CD4-positive, alpha-beta T cell (primary cell): ENCODE measurements at places on chromosomes 3 and 15.

DNA sequence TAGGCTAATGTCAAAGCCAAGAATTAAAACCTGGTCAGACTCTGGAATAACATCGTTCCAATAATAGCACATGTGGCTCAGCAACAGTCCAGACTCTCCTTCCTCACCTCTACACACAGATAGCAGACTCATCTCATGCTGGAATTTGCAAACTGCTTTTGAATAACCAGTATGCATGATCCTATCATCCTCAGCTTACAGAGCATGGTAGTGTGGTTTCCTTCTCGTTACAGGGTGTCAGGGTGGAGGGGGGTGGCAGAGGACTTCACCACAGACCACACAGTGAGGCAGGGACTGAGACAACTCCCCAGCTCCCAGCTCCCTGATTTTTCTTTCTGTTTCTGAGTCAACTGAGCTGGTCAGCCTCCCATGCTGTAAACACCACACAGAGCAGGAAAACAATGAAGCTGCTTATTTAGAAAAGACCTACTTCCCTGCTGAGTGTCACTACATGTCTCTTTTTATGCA, 101.6 kb downstream of the RPL22L1 start:
- no peak for DNase-seq

DNA sequence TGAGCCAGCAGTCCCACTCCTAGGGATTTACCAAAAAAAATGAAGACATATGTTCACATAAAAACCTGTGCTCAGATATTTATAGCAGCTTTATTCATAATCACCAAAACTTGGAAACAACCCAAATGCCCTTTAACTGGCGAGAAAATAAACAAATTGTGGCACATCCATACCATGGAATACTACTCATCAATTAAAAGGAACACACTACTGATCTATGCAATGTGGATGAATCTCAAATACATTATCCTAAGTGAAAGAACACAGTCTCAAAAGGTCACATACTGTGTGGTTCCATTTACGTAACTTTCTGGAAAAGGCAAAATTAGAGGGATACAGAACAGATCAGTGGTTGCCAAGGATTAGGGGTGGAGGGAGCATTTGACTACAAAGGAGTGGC, 394.5 kb downstream of the SHQ1 start:
- DNase-seq = no peak

DNA sequence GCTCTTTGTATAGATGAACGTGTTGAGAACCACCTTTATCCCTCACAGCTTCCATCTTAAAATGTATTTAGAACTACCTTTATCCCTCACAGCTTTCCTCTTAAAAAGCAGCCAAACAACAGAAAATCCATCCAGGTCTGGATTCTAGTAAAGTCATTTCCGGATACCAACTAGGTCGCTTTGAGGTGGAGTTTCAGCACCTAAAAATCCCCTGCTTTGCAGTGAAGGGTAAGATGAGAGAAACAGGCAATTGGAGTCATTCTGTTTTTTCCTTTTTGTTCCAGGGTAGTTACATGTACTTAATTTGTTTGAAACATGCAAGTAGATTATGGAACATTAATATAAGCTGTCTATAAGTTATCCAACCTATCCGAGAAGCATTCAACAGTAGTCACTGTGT, 192.0 kb downstream of the UBE2E2 start:
- DNase-seq = no peak

DNA sequence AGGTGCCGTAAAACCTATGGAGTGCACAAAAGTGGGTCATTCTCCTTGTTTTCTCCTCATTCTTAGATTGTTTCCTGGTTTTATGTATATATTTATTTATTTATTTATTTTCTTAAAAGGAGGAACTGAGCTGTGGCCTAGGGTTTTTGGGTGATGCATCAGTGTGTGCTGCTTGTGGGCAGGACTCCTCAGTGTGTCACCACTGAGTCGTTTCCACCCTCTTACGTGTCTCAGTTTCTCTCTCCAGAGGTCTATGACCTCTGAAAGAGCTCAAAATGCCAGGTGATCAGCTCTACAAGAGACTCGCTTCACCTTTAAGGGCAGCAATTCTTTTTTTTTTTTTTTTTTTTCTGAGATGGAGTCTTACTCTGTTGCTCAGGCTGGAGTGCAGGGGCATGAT, 72.9 kb downstream of the CD200 start:
- no peak for DNase-seq

- no peak for DNase-seq
These were observed 766.3 kb downstream of the TBL1XR1 start for GRCh38 chr3:176431038-176431418.

- DNase-seq = no peak
These were observed 55.6 kb upstream of the DLG1 start for GRCh38 chr3:197353867-197354567.

DNA sequence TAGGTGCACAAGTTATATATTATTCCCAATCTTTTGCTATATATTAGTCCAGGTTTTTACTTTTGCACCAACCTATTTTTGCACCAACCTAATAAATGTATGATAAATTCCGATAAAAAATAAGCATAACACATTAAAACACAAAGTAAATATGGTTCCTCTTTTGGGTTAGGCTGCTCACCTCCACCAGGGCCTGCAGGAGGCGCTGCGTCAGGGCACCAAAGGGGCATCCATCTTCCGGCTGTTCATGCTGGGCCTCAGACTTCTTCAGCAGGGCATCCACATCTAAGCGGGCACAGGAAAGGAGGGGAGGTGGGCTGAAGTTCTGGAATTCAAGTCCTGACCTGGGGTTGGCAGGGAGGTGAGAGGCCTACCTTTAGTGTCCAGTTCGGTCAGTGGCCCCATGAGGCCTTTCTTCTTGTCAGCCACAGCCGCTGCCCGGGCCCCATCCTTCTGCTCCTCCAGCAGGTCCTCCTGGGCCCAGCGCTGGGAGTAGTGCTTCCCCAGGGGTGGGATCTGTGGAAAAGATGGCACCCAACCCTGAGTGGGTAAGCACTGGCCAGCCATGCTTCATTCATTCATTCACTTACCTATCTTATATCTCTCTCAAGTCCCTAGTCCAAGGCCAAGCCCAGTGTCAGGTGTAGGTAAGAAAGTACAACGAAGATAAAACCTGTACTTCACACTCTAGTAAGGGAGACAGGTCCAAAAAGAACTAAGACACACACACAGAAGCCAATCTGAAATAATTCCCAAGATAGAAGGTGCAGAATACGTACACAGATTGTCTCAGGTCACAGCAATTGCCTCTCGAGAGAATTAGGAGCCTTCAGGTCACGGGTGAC, 5.2 kb downstream of the TADA3 start:
- no peak for DNase-seq

- DNase-seq = no peak
These were observed 242.2 kb upstream of the ZPLD1 start for GRCh38 chr3:102192575-102192974.

GRCh38 chr3:49501842-49502241, 31.8 kb downstream of the DAG1 start:
- no peak for DNase-seq

DNA sequence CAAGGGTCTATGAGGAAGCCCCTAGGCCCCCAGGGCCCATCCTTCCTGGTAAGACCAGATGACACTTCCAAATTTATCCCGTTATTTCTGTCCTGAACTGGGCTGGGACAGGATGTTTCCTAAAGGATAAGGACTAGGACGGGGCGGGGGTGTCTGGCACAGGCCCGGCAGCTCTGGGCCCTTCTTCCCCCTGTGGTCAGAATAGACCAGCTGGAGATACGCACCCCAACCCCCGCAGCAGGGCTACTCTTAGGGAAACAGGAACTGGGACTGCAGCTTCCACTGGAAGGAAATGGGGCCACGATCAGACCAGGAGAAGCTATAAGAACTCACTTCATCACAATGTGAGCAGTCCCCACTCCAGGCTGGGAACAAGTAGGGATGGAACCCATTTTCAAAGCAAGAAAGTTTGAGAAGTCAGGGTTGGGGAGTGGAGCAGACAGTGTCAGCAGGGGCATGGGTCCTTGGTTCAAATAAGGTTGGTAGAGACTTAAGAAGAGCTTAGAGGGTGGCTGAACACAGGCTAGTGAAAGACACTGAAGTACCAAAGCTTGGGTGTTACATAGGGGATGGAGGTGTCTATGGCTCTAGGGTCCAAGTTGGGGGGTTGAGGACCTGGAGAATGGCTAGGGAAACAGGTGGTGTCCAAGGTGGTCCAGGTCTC, 1.1 kb downstream of the NCKIPSD start:
- DNase-seq = no peak

- no peak for DNase-seq
These were observed 95.4 kb downstream of the FRMD5 start for GRCh38 chr15:44099671-44100070.

GRCh38 chr15:39321977-39322376, 258.9 kb upstream of the THBS1 start:
- no peak for DNase-seq

GRCh38 chr3:108124337-108125152, 33.7 kb upstream of the CD47 start:
- peak; percentile 85 for DNase-seq

DNA sequence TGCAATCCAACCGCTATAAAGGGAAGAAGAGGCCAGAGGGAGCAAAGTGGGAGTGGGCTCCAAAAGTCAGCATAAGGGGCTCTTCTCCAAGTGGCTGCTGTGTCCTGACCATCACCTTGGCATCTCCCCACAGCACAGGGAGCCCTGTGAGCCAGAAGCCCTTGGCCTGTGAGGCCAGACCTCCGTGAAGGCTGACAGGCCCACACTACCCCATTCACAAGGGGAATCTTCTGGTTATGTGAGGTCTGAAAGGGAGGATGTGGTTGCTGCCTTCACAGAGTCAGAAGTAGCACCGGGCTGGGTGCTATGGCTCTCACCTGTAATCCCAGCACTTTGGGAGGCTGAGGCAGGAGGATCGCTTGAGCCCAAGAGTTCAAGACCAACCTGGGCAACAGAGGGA, 2.6 kb upstream of the ULK3 start:
- no peak for DNase-seq

DNA sequence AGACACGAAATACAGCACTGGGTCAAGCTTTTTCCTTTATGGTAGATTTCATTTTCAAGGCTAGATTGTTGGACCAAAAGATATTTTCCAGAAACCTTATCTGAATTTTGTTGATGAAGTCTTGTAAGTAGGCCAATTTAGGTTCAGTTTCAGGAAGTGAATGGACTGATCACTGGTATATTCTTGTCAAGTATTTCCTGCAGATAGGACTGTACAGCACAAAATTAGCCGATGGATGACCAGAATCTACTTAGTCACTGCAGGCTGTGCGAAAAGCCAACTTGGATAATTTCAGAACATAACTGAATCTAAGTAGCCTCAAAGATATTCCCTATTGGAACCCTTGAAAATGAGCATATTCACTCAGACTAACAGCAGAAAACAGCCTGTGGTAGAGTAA, 206.5 kb downstream of the NR1D2 start:
- DNase-seq = no peak

DNA sequence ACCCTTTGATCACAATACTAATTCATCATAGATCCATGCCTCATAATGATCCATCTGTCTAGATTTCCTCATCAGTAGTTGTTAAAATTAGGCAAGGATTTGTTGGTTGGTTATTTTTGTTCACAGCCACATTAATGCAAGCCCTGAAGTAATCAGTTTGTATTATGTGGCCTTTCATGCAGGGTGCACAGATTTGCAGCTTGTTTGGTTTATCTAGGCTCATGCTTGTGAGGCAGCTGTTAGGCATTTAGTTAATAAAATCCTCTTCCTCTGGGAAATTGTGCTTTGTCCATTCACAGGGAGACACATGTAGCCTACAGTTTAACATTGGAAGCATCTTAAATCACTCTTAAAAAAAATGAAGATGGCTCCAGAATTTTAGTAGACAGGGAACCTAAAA, 162.8 kb upstream of the ZNF385D start:
- DNase-seq = no peak

DNA sequence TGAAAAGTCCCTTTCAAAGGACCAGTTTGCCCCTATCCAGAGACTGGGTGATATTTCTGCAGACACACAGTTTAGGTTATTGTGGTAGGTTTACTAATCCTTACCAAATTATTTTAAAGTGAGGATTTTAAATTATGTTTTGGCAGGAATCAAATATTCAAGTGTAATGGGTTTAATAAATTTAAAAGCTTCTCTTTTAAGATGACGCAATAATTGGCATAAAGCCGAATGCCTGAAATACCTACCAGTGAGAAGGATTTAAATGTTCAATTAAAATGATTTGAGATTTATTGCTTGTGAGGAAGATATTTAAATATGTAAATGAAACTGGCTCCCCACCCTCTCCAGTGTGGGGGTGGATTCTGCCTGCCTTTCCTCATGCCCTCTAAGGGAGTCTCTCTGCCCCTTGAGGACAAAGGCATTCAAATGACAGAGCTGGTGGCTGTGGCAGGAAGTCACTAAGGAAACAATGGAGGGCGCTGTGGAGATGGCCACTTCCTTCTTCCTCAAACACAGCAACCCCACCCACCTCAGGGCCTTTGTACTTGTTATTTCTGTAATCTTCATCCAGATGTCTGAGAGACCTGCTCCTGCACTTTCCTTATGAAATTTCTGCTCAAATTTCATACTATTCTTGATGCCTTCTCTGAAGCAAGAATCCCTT, 131.7 kb downstream of the TNIK start:
- peak; percentile 40 for DNase-seq

DNA sequence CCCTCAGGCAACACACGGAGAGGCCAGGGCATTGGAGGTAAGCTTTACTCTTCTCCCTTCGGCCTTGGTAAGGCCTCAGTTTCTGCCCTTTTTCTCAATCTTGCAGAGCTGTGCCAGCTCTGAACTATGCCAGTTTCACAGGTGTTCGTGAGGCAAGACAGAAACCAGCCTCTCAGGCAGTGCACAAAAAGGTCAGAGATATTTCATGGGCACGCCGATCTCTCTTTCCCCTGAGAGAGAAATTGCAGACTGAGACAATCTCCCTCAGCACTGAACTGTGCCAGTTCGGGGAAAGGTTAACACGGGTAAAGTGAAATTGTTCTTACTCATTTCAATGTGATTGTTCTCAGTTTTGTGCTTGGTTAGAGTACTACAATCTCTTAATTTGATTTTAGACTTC, 88.5 kb downstream of the GMNC start:
- no peak for DNase-seq

GRCh38 chr3:185069037-185070030, 83.5 kb downstream of the C3orf70 start:
- no peak for DNase-seq

GRCh38 chr3:161540594-161540993, 44.0 kb downstream of the OTOL1 start:
- DNase-seq = no peak

GRCh38 chr3:190537146-190537545, 23.3 kb downstream of the IL1RAP start:
- DNase-seq = no peak

- no peak for DNase-seq
These were observed 244.0 kb upstream of the TPM1 start for GRCh38 chr15:62798536-62798935.

DNA sequence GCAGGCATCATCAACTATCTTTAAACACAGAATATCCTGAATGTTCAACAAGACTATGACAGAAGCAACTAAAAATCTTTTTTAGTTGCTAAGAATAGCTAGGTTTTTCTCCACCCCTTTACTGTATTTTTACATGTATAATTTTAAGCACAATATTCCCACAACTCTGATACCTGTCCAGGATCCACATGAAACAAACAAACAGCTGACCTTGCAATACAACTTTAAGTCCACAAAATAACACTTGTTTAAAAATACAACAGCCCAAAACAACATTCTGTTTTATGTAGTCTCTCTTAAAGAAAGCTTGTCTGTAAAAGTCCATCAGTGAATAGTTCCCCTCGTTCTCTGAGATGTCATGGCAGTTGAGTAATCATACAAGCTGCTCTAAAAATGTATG, 41.1 kb downstream of the IFT57 start:
- DNase-seq = no peak
